ENCODE measurements at places on chromosomes 2 and 18.
A peak's percentile ranks its signal among the peaks of the same experiment; 100 is the strongest.

DNA sequence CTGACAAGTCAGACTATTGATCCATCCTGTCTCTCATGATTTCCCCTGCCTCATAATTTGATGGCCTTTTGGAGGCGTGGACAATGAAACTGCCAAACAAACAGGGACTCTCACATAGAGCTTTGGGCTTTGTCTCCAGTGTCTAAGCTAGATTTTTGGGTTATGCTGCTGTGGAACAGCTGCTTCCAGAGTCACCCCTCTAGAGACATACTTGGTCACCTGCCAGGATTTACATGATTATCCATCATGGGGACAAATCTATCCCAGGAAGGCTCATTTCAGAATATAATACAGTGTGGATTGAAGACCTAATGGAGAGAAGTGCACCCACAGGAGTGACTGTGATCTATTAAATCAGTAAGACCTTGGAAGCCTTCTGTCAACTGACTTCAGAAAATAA is 159.6 kb downstream of the SLC8A1 start:
- no peak for DNase-seq

GRCh38 chr18:50679056-50679455 is 119.2 kb downstream of the MAPK4 start:
- no peak for DNase-seq

DNA sequence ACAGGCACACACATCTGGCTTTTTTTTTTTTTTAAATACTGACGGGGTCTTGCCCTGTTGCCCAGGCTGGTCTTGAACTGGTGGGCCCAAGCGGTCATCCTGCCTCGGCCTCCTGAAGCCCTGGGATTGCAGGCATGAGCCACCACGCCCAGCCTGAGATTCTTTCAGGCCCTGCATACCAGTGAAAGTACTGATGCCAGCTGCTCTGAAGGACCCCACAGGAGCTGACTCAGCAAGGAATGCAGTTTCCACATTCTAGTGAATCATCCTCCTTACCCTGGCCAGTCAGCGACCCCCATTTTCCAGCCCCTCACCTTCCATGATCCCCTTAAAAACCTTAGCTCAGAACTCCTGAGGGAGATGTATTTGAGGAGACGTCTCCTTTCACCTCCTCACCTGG is 5.8 kb upstream of the DTYMK start:
- DNase-seq, result no peak

DNA sequence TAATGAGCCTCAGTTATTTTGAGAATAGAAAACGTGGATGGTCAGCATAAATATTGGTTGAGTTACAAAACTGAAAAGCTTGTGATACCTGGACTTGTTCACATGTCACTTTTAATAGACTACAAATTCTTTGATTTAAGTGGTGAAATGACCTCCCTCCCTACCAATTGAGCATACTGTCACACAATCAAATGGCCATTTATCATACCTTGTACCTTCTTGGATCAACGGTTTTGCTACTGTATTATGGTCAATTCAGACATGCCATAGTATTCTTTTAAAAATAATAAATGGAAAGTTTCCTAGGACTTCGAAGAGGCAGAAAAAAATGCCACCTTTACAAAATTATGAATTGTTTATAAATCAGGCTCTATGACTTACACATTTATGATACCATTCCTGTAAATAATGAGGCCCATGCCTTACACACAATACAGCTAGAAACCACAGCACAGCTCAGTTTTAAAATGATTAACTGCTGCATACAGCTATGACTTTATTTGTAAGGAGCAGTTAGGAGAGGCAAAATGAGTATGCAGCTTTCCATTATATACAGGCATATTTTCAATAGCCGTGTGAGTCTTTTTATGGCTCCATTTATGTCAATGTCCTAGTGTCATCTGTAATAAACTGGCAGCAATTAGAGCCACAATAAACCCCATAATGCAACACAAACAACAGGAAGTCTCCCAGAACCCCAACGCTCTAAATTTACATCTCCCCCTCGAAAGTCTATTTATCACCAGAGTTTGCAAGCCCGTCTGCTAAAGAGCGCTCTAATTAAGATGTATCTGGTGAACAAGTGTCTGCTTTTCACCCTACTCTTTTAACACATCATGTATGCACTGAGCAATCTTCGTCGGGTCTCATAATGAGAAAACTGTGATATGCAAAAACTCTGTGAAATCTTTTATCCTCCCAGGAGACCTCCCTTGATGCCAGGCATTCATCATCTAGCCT is 176.1 kb downstream of the ZNF521 start:
- no peak for DNase-seq

GRCh38 chr2:73426176-73426575 is 40.5 kb downstream of the ALMS1 start:
- peak; percentile 87 for DNase-seq

GRCh38 chr2:233360771-233361176 is 6.5 kb downstream of the DGKD start:
- no peak for DNase-seq

GRCh38 chr2:98704499-98705332 is 26.2 kb downstream of the MGAT4A start:
- DNase-seq, result peak; percentile 21

DNA sequence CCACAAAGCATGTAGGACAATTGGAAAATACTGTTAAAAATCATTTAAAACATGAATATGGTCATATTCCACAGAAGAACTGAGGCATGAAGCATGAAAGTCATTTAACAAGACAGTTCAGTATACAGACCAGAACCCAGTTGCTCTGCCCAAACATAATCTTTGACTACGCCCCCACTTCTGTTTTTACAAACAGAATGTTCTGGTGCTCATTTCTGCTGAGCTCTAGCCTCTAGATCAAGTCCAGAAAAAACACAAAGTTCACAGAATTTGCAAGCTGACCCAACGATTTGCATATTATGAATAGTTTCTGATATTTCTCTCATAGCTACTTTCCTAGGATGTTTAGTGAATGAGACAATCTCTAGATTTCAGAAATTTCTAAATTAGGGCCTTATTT is 424.9 kb downstream of the PID1 start:
- DNase-seq, result no peak

GRCh38 chr18:23735021-23735464 is 45.8 kb downstream of the LAMA3 start:
- DNase-seq, result no peak

DNA sequence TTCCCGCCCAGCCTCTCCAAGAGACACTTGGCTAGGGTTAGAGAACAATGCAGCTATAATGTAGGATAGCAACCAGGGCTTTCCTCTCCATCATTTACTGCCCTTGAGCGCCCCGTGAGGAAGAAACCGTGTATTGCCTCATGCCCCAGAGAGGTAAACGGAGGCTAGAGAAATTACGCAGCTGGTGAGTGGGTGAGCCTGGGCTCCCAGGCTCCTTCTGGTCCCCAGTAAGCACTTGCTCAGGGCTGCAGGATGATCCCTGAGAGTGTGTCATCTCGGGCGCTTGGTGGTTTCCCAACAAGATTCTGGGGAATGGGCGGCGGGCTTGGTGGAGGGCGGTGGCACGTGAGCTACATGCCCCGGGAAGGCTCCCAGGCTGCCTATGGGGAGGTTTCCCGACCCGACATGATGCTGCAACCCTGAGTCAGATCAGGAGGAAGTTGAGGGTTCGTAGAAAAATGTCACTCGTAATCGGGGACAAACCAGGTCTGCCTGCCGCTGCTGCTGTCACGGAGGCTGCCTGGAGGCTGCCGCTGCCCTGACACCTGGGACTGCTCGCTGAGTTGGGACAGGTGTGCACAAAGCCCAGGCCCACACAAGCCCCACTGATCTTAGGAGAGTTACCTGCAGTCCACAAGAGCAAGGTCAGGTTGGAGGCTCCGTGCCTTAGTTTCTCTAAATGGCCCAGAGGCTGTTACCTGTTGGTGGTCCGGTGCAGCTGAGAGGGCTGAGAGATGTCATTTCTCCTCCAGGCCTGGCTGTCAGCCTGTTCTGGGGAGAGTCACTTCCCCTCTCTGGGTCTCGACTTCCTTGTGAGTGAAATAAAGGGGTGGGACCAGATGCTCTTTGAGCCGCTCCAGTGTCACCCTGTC is at the start of gene GPR55:
Gene GPR55 (minus strand): TSS at position 773 of the 872 bp plus-strand sequence. CDS start 14,280 bp downstream, outside the sequence.
- DNase-seq, result no peak

DNA sequence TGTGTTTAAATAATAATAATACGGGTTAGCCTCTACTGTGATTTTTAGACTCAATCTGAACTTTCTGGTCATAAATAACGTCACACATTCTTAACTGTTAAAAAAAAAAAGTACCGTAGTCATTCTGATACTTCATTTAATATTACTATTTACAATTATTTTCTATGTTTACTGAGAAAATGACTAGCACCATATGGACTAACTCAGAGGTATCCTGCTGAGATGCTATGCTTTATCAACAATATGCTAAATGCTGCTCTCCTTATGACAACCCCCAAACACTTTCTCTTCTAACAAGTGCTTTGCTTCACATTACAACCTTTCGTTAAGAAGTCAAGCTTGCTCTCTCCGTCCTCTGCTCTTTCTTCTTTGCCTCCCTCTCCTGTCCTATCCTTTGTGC is 182.1 kb downstream of the AFF3 start:
- DNase-seq, result no peak

DNA sequence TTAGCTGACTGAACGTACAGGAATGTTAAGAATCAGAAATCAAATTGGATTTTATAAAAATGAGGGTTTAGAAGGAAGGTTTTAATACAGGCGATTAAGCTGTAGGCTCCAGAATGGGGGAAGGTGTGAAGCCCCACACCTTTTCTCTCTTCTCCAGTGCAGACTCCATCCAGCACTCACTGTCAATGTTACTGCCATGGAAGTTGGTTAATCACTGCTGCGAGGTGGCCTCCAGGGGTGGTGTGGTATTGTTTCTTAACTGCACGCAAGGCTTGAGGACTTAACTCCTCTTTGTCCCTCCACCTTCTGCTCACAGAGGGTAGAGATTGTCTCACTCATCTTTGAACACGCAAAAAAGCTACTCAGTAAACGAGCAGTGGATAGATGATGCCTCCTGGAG is 26.9 kb upstream of the YWHAQ start:
- DNase-seq, result no peak

- DNase-seq, result no peak
Measured at GRCh38 chr2:66439812-66440542, 5.1 kb downstream of the MEIS1 start.

DNA sequence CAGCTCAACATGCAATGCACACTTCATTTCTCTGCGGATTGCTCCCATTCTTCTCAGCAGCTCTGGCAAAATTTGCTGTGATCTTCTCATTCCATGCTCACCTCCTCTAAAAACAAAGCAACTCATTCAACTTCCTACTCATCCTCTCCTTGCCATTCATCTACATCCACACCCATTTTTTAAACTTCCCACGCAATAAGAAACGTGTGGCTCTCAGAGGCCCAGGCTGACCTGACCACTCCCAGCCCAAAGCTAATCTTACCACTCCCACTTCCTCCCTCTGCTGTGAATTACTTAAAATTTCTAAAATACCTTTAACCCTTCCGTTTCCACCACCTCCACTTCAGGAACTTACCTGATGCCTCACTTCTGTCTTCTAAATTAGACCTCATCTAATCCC is 15.2 kb downstream of the ABCB11 start:
- no peak for DNase-seq

GRCh38 chr2:240182476-240182875 is 42.0 kb upstream of the OTOS start:
- DNase-seq, result no peak

GRCh38 chr2:165016772-165017411 is 61.6 kb upstream of the SLC38A11 start:
- peak; percentile 82 for DNase-seq

DNA sequence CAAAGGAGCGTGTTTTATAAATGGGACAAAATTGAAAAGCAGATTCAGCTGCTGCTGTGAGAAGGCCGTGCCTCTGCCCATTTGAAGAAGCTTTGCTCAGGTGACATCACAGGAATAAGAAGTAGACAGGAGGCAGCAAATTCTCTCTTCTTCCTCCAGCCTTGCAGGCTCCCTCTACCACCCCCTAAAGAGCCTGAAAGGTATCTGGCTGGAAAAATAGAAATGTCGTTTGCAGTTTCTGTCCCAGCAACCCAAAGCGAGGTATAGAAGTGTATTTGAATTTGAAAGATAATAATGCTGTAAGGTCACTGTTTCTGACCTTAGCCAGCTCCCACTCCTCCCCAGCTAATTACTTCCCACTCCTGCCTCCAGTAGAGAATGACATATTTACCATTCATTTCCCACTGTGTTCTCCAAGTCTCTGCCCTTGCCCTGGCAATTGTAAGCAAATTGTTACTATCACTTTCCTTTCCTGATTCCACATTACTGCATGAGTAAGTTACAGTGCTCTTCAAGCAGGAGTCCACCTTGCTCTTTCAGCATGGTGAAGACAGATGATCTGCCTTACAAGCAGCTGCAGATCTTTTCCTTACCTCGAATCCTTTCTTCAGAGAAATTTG is 56.8 kb upstream of the RASGRP3 start:
- DNase-seq, result no peak

DNA sequence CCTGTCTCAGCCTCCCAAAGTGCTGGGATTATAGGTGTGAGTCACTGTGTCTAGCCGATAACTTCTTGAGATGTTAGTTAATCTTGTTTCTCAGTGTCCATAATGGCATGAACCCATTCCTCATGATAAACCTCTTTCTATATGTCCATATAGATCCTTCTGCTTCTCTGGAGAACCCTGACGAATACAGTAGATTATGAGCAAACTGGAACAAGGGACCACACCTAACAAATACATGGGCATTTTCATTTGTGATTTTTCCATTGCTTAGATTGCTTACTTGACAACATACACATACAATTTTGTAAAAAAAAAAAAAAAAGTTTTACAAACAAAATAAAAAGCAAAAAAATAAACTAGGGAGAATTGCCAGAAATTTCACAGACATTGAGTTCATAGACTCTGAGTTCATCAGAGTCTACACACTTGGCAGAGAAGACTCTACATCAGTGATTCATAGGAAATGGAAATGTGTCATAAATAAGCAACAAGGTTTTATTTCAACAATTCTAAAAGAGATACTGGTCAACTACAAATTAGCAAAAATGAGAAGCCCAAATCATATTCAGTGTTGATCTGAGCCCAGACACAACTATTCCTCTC is 96.7 kb downstream of the GALR1 start:
- no peak for DNase-seq

DNA sequence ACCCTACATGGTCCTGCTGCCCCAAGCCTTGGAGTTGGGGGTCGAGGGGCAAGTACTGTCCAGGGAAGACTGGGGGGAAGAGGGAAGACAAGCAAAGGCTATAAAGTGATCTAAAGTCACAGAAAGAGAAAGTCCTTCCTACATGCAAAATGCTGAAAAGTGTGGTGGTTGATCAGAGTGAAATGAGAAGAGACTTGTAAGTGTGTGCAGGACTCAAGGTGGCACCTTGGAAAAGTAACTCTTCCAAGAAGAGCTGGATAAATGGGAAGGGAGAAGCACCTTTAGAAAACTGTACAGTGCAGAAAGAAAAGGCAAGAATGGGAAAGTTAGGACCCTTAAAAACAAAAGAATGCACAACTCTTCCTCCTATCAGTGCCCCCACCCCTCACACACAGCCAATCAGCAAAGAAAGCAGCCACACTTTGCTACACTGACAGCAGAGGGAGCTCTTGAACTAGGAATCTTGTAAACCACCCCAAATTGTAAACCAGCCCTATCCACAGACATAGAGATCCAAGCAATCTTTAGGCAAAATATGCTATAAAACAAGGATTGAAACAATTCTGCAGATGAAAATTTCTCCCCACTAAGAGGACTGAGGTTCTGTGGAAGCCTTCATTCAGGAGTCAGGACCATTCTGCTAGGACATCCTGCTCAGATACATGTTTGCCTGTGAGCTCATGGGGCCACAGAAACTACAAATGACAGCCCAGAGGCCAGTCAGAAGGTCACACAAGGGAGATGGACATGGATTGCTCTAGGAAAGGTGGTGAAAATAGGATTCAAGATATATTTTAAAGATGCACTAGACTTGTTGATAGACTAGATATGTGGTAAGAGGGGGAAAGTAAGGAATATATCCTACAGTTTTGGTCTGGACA is 146.4 kb downstream of the FTCDNL1 start:
- DNase-seq, result peak; percentile 3

Data from NCI-H526 treated with DMSO at 0.1 percent for 48 hours (cell line).